Glomerular endothelial cell (primary cell): ENCODE measurements at places on chromosomes 2 and 18. TPM values are rescaled to one million over a fixed set of nuclear protein-coding genes. Genes with fewer than 3 reads are reported as not detected.

Gene TLK1
- total RNA-seq = 22.8 and 30.8 TPM in 2 replicates

Gene LYPD1
- total RNA-seq = 18.8 and 29.2 TPM in 2 replicates

Gene CHN1
- 19.3 and 25.1 TPM in 2 replicates for total RNA-seq

Gene CACNB4
- total RNA-seq = 0.10 and 0.82 TPM in 2 replicates

Gene GAL3ST2
- not detected in 2 replicates for total RNA-seq

Gene MYCN
- total RNA-seq = 1.8 and 6.5 TPM in 2 replicates
